ENCODE measurements at places on chromosomes 3 and 15.

- DNase-seq, result no peak
Measured at GRCh38 chr15:98764291-98764690, 116.0 kb downstream of the IGF1R start.

- no peak for DNase-seq
Measured at GRCh38 chr3:156106721-156107373, 13.5 kb upstream of the KCNAB1 start.

DNA sequence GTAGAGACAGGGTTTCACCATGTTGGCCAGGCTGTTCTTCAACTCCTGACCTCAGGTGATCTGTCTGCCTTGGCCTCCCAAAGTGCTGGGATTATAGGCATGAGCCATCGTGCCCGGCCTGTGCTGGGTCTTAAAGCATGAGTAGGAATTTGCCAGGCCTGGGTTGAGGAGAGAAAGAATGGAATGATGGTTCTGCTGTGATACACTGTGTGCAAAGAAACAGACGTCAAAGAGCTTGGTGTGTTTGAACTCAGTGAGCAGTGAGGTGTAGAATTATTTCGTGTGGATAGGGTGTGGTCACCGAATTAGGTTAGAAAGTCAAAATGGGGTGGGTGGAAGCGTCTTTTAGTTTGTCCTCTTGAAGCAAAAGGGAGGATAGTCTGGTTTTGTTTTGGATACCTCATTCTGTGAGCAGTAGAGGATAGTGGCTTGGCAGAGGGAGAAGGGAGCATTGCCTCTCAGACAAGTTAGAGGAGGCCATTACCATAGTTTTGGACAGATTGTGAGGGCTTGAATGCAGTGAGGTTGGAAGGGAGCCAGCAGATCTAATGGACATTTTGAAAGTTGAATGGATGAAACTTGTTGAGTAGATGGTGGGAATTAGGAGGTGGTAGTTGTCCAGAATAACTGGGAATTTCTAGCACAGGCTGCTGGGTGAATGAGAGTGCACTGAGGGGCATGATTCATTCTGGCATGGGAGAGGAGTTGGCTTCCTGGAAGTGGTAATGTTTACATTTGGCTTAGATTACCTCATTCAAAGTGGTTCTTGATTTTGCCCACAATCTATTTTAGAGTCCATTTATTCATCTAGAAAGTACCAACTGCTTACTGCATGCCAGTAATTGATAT lies 27.2 kb downstream of the AKAP13 start:
- DNase-seq, result peak; percentile 64

DNA sequence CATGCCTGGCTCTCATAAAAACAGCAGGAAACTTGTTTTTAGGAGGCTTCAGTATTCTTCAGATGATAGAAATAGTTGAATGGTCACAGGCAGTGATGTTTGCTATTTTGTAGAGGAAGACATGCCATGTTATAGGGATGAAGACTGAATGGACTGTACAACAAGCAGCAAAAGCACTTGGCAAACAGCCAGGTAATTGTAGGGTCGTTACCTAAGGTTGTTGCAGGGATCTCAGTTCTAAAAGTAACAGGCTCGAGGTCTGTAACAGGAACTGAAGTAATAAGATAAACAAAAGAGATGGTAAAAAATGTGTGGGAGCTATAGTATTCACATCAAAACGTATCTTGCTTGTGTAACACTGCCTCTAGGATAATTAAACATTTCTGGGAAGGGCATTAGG lies 116.3 kb downstream of the TFG start:
- DNase-seq, result no peak

- DNase-seq, result no peak
Measured at GRCh38 chr15:69869881-69870505, 227.7 kb downstream of the TLE3 start.
